CD4-positive, alpha-beta memory T cell (primary cell): ENCODE measurements at places on chromosomes 16 and 17.

GRCh38 chr17:35423761-35424160 lies 8.5 kb downstream of the SLFN12 start:
- DNase-seq = no peak

- no peak for DNase-seq
Measured at GRCh38 chr16:57156351-57156703, 29.5 kb downstream of the PSME3IP1 start.

DNA sequence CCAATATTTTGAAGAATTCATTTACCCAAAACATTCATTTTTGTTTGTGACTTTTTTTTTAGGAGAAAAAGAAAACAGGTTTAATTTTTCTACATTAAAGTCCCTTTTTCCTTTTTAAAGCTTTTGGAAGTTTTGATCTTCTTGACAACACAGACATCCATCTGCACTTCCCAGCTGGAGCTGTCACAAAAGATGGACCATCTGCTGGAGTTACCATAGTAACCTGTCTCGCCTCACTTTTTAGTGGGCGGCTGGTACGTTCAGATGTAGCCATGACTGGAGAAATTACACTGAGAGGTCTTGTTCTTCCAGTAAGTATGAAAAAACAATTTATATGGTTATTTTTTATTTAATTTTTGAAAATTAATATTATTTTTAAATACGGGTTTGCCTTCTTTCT lies 37.2 kb downstream of the SIAH1 start:
- no peak for DNase-seq

GRCh38 chr16:2492292-2492691 lies 17.4 kb downstream of the TBC1D24 start:
- no peak for DNase-seq

DNA sequence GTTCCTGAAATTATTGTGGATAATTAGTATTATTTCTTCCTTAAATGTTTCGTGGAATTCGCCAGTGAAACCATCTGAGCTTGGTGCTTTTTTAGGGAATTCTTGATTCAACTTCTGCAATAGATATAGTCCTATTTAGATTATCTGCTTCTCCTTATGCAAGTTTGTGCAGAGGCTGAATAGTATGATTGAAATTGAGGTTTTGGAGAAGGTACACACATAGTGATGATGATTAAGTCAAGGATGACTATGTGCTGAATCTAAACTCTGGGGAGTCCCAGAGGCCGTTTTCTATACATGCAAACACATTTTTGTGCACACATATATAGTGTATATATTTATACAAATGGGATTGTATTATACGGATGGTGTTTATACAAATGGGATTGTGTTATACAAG lies 5.2 kb upstream of the MYH4 start:
- no peak for DNase-seq

DNA sequence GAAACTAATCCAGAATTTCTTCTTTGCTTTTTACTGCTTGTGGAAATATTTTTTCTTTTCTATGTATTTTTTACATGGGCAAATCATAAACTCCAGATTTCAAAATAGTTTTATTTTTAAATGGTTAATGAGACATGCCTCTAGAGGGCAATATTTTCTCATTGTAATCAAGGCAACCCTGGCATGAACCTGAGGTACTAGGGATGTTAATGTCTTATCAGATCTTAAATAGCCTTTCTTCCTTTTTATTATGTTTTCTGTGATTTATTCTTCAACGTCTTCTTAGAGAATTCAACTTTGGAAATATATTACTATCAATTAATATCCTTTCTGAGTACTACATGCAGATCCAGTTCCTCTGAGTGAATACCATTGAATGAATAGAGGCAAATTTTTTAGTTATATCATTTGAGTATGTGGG lies 324.7 kb downstream of the BCAS3 start:
- DNase-seq = peak; percentile 26

DNA sequence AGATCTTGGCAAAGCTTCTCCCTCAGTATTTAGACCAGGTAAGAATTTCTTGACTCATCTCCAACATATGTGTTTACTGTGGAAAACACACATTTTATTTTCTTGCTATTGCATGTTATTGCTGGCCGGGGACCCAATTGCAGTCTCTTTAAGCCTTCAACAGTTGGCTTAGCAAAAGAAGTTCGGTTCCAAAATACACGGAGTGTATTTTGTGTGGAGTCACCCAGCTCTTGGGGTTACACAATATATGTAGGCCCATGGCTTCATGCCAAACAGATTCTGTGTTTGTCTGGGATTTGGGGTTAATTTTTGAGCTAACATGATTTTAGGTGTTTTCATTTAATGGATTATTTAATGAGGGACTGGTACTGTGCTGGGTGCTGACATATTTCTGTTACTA lies 4.0 kb downstream of the ALDH3A2 start:
- no peak for DNase-seq

- no peak for DNase-seq
Measured at GRCh38 chr16:88789594-88789993, 4.6 kb upstream of the PIEZO1 start.

DNA sequence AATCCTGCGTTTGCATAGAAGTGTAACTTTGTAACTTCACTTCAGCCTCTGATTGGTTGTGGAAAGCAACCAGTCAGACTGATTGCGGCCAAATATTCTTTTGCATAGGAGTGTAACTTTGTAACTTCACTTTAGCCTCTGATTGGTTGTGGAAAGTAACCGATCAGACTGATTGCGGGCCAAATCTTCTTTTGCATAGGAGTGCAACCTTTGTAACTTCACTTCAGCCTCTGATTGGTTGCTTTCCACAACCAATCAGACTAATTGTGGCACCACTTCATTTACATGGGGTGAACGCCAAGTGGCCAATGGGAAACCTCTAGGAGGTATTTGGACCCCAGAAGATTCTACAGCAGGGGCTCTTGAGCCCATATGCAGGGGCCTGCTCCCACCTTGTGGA lies 1.8 kb upstream of the TMEM98 start:
- DNase-seq = no peak

DNA sequence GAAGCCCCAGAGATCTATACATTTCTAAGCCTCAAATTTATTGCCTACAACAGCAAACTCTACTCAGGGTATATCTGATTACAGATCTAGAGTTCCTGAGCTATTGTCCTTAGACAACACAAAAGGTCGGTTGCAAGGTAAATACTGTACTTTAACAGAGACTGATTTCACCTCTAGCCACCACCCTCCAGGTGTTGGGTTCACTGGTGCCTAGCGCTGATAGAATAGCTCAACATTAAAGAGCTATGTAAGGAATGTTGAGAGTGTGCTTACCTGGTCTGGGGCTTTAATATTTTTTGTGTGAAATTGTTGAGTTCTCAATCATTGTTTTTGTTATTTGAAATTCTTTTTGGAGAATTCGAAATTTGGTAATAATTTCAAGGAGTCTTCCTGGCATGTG lies 277.0 kb upstream of the PSMD7 start:
- DNase-seq = no peak

GRCh38 chr16:60107437-60107836 lies 1373.3 kb upstream of the GOT2 start:
- DNase-seq = no peak

DNA sequence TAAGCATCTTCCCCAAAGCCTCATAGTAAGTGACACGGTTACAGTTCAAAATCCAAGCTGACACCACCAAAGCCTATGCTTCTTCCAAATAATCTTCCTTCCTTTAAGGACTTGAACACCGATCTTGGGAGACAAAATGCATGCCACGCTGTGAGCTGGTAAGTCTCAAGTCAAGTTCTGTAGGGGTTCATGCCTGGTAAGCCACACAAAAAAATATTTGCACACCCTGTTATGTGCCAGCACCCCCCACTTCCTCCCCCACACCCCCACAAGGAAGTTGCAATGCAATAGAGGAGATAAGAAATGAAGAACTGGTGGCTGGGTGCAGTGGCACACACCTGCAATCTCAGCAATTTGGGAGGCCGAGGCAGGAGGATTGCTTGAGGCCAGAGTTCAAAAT lies 5.6 kb downstream of the NOG start:
- DNase-seq = peak; percentile 13

DNA sequence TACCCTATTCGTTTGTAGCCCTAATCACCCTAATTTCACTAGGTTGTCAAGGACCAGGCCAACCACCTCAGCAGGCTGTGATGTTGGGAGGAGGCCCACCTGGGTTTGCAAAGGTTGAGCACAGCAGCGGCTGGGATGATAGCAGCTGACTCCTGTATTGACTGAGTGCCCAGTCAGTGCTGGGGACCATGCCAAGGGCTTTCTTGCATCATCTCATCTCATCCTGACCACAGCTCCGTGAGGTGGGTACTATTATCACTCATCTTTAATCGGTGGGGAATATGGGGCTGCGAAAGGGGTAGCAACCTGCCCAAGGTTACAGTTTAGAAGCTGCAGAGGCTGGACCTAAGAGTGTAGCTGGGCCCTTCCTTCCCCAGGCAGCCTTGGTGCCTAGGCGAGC lies 11.7 kb downstream of the ATPAF2 start:
- DNase-seq = no peak

GRCh38 chr16:3022684-3023414 lies 893 bp downstream of the HCFC1R1 start:
- no peak for DNase-seq

DNA sequence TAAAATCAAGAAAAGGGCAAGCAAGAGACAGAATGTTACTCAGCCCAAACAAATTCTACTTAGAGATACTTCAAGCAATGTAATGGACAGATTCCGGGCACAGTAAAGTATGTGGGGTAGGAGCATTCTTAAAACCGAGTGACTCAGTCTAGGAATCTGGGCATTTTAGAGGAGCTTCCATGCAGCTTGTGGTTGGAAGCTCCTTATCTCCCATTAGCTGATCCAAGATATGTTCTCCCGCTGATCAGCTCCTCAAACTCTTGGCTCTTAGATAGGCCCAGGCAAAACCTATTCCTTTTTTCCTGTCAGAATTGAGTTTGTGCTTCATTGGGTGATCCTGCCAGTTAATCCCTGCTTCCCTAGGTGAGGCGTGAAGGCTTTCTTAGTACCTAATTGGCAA lies 303.3 kb downstream of the CEP112 start:
- no peak for DNase-seq

- DNase-seq = peak; percentile 100
Measured at GRCh38 chr17:28951428-28951990, at the start of gene PHF12. Gene PHF12 (minus strand): TSS chr17:28951518. CDS start chr17:28950960, 558 bp downstream.

GRCh38 chr16:70809392-70810060 lies 8.6 kb upstream of the VAC14 start:
- no peak for DNase-seq

- DNase-seq = no peak
Measured at GRCh38 chr17:55635253-55635914, 87.3 kb downstream of the TMEM100 start.

DNA sequence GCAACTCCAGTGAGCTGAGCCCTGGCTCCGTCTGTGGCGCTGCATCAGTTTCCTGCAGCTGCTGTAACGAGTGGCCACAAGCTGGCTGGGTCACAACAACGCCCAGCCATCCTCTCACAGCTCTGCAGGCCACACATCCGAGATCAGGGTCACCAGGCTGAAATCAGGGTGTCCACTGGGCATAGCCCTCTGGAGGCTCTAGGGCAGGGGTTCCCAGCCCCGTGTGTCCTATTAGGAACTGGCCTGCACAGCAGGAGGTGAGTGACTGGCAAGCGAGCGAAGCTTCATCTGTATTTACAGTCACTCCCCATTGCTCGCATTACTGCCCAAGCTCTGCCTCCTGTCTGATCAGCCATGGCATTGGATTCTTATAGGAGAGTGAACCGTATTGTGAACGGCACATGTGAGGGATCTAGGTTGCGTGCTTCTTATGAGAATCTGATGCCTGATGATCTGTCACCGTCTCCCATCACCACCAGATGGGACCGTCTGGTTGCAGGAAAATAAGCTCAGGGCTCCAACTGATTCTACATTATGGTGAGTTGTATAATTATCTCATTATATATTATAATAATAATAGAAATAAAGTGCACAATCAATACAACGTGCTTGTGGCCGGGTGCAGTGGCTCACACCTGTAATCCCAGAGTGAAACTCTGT lies 176.5 kb downstream of the SEC14L1 start:
- DNase-seq = no peak

- DNase-seq = peak; percentile 91
Measured at GRCh38 chr17:58337600-58338453, 9.2 kb upstream of the TSPOAP1 start.

DNA sequence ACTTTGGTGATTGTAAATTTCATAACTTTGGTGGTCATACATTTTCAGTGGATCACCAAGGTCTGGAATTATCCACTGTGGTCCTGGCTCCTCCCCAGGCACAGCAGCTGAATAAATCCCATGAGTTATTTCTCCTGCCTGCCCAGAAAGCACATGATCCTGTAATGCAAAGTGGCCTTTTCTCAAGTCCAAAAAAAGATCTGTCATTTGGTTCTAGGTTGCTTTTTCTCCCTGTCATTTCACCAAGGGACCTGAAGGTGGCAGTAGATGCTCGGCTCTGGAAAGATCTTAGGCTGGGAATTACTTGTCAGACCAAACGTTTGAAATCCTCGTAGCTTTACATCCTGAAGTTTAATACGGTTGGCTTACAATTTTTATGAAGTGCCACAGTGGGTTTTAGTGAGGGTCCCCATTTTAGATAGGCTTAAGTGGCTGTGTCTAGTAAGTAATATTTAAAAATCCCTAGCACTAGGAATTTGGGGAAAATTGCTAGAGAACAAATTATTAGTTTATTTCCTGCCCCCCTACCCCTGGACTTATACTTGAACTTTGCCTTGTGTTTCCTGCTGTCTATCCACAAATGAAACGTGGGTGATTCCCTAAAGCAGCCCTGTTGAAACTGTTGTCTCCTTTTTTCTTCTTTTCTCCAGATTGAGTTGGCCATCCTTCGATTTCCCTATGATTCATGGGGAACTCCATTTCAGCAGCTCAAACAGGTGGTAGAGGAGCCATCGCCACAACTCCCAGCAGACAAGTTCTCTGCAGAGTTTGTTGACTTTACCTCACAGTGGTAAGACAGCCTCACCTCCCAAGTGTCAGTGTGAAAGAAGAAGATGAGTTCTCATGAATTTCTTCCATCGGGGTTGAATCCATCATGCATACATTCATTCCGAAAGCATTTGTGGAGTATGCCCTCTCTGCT lies 111.7 kb downstream of the MAP2K6 start:
- DNase-seq = no peak

- DNase-seq = peak; percentile 1
Measured at GRCh38 chr16:32116080-32116479, 137.0 kb upstream of the TP53TG3D start.
